ENCODE measurements at places on chromosomes 3 and 15. TPM values are rescaled to one million over a fixed set of nuclear protein-coding genes. Genes with fewer than 3 reads are reported as not detected.

DNA sequence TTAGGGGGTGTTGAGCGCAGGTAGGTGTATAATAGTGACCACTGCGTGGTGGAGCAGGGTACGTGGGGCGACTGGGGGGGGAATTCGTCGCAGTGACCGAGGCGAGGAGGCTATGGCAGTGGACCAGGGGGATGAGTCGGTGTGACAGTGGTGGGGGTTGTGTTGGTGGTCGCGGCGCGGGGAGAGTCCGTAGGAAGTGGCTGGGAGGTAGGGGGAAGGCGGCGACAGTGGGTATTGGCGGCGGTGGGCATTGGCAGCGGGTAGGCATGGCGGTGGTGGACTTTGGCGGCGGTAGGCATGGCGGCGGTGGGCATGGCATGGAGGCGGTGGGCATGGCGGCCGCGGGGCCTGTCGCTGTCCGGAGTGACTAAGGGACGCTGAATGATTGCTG is 739 bp downstream of the SNRPN start:
- H3K36me3 ChIP-seq = peaks cover 16% of the 10 kb centered on the region
- peak; percentile 26 for DNase-seq
- peaks cover 3% of the 10 kb centered on the region for H3K27me3 ChIP-seq
- H3K4me3 ChIP-seq = peak overlapping the region; percentile 91
- peaks cover 10% of the 10 kb centered on the region for H3K4me1 ChIP-seq

DNA sequence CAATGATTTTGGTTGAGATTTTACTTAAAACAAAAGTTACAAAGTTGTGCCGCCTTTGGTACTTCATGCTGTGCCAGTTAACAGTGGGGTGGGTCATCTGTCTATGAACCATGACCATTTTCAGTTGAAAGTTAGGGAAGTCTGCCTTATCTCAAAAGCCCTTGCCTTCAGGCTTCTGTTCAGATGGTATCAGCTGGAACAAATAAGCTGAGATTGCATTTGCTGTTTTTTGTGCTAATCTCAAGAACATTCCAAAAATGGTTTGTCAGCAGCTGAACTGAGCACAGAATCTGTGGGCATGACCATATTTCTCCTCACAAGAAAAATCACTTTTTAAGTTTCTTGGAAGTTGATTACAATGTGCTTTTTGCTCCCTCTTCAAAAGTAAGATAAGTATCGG is 142.3 kb downstream of the IL5RA start:
- no peak overlapping the region for H3K4me3 ChIP-seq
- H3K36me3 ChIP-seq = no peaks in the 10 kb centered on the region
- no peaks in the 10 kb centered on the region for H3K4me1 ChIP-seq
- no peak overlapping the region for H3K27ac ChIP-seq
- no peak for DNase-seq
- H3K27me3 ChIP-seq = peaks cover 15% of the 10 kb centered on the region

The NR1I2 gene
- total RNA-seq = 0.36 TPM

DNA sequence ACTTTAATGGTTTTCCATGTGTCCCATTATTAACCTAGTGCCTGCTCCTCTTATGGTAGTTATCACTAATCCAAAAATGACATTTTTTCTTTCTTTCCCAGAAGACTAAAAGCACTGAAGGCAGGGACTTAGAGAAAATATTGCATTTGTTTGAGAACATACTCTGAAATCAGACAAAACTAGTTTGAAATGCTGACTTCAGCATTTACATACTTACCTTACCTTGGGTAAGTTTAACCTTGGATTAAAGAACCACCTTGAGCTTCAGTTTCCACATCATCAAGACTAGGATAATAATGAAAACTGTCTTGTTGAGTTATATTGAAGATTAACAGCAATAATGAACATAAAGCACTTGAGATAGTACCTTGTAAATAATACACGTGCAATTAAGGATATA is 413.0 kb downstream of the SOX2 start:
- no peaks in the 10 kb centered on the region for H3K27me3 ChIP-seq
- H3K36me3 ChIP-seq = no peaks in the 10 kb centered on the region
- no peak overlapping the region for H3K27ac ChIP-seq
- DNase-seq = no peak
- H3K4me3 ChIP-seq = no peak overlapping the region

DNA sequence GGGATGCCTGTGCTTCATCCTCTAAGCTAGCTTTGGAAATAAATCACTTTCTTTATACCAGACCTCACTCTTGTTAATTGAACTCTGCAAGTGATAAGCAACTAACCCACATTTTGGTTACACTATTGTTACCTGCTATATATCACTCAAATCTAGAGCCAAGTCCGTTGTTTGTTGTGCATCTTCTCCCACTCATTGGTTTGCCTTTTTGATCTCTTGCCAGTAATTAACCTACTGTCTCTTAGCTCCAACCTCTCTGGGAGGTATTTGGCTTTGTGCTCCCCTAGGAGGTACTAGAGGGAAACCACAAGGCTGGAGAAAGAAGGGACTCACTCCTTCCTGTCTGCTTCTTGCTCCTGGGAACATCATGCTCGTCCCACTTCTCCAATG is 12.8 kb upstream of the CRBN start:
- H3K4me1 ChIP-seq = peaks cover 44% of the 10 kb centered on the region
- no peaks in the 10 kb centered on the region for H3K27me3 ChIP-seq
- H3K4me3 ChIP-seq = peak overlapping the region; percentile 11
- no peak for DNase-seq
- no peaks in the 10 kb centered on the region for H3K36me3 ChIP-seq
- peak overlapping the region; percentile 67 for H3K27ac ChIP-seq

The U2SURP gene
- total RNA-seq = 182 TPM

DNA sequence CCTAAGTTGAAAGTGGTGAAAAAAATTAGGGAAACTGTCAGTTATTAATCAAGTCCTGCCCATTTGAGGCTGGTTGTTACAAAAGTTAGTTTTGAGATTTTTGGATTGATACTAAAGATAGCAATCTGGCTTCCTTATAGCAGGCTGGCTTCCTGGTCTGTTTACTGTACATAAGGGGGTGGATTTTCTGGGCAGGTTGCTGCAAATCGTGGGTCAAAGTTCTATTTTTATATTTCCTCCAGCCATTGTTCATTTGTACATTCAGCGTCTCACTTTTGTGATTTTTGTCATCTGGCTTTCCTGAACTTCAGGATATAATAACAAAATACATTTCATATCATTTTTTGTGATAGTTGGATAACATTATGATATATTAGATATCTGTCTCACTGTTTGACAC is 49.5 kb downstream of the CLDN1 start:
- no peak for DNase-seq
- peaks cover 2% of the 10 kb centered on the region for H3K27me3 ChIP-seq
- no peaks in the 10 kb centered on the region for H3K4me1 ChIP-seq
- no peak overlapping the region for H3K4me3 ChIP-seq

Data from activated CD4-positive, alpha-beta memory T cell treated with anti-CD3 and anti-CD28 coated beads for 36 hours (primary cell).